ENCODE measurements at places on chromosomes 16 and 17.
A peak's percentile ranks its signal among the peaks of the same experiment; 100 is the strongest.

DNA sequence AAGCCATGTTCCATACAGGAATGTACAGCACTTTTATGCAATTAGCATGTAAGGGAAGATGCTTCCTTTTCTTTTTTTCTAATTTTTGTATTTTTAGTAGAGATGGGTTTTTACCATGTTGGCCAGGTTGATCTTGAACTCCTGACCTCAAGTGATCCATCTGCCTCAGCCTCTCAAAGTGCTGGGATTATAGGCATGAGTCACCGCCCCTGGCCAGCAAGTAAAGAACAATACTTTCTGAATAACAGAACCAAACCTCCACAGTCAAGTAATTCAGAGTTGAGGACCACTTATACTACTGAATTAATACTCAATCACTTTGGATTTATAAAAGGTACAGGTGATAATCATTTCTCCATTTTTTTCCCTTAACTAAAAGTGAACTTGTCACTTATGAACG lies 13.0 kb downstream of the C16orf87 start:
- DNase-seq: no peak

DNA sequence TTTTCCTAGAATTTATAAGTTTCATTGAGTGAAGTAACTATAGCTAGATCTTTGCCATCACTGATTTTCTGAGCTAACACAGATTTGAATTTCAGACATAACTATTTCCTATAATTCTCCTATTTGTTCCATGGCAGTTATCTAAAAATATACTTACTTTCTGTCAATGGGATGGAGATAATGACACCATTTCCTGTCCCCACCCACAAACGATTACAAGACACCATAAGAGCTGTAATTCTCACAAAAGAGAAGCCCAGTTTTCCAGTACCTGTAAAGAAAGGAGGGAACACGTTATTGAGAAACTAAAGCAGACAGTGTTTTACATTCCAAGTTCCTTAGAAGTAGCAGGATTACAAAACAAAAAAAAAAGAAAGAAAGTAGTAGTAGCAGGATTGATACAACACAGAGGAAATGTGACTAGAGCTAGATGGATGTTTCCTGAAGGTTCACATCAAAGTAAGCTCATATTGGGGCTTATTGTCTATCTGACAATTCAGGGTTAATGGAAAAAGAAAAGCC lies 110.9 kb upstream of the TOB1 start:
- DNase-seq: no peak

- DNase-seq: no peak
Observed at GRCh38 chr16:85650844-85651628, 37.7 kb downstream of the GINS2 start.

DNA sequence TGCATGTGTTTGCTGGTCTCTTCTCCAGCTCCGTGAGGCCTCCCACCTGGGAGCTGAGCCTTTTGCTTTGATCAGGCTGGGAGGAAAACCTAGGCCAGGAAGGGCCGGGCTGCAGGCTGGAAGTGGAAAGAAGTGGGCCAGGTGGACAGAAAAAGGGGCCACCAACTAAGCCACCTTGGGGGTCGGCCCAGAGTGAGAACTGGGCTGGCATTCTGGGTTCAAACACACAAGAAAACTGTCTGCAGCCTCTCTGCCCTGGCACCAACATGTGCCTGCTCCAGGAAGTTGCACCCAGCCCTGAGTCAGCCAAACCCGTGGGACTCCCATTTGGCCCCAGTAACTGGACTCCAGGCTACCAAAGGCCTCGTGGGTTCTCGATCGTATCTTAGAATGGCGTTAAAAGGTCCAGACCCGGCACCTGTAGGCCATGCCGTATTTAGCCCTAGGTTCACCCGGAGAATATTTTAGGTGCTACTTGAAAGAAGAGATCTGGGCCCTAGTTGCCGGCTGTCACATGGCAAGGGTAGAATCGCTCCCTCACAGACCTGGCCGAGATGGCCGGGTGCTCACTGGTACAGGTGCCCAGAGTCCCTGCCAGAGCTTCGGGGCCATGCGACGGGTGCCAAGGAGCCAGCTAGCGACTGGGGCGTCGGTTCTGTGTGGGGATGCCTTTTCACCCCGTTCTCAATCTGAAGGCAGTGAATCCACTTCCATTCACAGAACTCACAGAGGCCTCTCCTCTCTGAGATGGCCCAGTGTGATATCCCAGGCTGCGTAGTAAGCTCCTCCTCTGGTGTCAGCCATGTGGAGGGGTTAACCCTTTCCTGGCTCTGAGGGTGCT lies 236.6 kb downstream of the MRTFB start:
- DNase-seq: no peak

DNA sequence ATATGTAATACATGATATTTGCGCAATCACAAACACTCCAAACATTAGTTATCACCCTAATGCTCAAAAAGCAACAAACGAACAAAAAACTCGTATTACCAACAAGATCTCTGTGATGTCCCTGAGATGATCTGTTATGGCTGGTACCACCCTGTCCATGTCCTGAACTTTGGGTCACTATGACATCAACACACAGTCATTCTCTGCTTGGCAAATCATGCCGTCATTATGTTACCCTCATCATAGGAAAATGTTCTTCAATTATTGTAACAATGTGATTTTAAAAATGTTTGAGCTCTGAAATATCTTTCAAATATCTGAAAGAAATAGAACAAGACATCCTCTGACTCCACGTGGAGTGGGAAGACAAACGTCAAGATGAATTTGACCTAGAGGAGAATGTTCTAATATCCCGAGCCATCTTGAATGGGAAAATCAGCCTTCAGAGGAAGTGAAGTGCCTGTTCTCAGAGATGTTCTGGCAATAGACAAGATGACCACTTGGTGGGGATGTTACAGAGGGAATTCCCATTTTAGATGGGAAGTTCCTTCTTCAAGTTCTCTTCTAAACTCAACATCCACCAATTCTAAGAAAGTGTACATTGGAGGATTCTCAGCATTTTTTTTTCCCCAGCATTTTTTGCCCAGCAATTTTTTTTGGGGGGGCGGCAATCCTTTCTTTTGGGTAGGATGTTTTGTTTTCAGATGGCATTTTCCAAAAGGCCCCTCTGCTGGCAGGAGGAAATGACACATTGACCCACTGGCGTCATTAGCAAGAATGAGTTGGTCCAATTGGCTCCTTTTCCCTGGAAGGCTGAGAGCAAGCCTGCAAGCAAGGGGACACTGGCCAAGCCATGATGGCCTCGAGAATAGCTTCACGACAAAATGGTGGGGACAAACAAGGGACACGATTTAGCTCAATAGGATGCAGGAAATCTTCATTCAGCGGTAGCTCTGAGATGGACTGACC lies 3.7 kb upstream of the HSD17B2 start:
- no peak for DNase-seq

GRCh38 chr16:80346111-80346632 lies 194.6 kb upstream of the DYNLRB2 start:
- DNase-seq: no peak

DNA sequence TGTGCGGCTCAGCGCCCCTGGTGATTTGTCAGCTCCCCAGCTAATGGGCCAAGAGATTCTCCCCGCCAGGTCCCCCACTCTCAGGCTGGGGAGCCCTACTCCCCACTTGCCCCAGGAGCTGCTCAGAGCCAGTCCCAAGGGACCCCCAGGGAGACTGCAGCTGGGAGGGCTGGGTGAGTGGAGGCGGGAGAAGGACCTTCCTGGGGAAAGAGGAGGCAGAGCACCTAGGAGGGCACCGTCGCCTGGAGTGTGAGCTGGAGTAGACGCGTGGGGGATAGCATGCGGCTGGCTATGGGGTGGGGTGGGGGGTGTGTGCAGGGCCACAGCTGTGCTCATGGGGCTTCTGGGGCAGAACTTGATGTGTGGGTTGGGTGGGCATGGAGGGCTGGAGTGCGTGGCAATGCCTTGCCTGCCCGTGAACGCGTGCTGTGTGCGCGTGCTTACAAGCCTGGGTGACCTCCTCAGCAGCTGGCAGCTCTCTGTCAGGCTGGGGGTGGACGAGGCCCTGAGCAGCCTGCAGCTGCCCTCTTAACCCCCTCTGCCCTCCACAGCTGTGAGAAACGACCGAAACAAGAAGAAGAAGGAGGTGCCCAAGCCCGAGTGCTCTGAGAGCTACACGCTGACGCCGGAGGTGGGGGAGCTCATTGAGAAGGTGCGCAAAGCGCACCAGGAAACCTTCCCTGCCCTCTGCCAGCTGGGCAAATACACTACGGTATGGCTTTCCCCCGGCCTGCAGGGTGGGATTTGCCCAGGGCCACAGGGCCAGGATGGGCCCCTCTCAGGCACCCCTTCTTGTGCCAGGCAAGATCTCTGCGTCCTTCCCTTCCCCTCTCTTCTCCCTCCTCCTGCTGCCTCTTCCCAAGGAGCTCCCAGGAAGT lies 12.9 kb downstream of the GJD3 start:
- no peak for DNase-seq

- DNase-seq: peak; percentile 25
Observed at GRCh38 chr17:58121925-58122324, 26.3 kb upstream of the OR4D1 start.

- no peak for DNase-seq
Observed at GRCh38 chr17:72353502-72353901, 232.7 kb downstream of the SOX9 start.

DNA sequence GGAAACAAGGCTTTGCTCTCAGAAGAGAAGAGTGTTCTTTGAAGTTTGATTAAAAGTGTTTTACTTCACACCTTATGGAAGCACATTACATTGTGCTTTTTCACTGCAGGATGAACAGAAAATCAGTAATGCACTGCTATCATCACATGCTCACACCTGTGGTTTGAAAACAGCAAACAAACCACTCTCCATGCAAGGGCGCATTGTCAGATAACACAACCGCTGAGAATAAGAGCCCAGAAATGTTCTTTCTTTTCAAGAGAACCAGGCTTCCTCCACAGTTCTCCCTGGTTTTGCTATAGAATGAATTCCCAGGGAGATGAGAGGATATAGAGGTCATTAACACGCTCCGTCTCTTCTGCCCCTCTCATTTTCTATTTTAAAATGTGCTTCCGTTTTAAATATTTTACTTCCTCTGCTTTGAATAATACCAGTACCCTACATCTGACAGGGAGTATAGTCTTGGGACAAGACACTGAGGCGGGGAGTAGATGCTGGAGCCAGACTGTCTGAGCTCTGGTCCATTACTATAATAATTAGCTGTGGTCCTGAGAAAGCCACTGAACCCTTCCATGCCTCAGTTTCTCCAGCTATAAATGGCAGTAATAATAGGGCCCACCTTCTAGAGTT lies 71.6 kb downstream of the CDK5R1 start:
- DNase-seq: no peak

- no peak for DNase-seq
Observed at GRCh38 chr17:32483451-32484019, 3.3 kb upstream of the CDK5R1 start.

- no peak for DNase-seq
Observed at GRCh38 chr16:19046062-19046461, 21.4 kb upstream of the COQ7 start.

DNA sequence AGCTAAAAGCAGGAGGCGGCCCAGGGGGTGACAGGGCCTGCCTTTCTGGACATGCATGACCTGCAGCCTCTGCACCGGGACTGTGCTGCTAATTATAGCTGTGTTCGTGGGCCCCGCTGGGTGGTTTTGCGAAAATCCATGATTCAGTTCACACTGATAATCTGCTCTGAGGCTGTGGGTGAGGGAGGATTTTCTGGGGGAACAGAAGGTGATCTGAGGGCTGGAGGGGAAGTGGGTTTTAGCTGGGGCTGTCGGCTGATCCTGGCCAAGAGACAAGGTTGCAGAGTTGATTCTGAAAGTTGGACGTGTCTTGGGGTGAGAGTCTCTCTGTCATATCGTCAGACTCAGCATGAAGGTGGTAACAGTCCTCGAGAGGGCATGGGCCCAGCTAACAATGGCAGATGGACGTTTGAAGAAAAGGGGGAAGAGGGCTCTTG lies 187.5 kb upstream of the ZNF469 start:
- DNase-seq: no peak

DNA sequence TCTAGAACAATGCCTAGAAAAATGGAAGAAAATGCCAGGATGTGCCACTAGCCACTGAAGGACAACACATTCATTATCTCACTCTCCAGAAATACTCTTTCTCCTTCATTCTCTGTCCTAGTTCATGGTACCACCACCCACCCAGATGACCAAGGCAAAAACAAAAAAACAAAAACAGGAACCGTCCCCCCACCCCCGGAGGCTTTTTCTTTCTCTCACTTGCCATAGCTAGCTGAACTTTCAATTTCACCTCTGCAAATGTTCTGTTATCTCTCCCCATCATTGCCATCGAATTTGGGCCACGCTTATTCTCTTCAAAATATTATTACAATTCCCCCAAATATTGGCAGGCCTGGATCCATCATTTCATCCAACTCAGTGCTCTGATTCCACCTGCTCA lies 49.0 kb downstream of the SOX9 start:
- DNase-seq: no peak

- DNase-seq: no peak
Observed at GRCh38 chr16:79310710-79311109, 289.8 kb downstream of the MAF start.

GRCh38 chr16:52471650-52472370 lies 75.1 kb downstream of the TOX3 start:
- no peak for DNase-seq
